Hypothalamus (tissue), 51 donors: ENCODE measurements at places on chromosomes 7 and 10.

DNA sequence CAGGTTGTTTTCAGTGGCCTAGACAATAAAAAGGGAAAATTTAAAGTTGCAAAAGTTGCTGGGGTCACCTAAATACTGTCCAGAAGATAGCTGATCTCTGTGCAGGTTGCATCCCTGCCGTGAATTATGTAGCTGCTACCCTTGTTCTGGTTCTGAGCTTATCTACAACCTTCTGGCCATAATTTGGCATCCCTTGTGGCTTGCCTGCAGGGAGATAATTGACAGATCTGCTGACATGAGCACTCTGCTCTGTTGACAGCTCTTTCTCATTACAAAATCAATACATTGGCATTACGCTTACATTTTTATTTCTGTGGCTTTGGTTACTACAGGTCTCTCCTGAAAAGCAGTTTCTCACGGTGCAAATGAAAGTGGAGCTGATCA lies 29.3 kb upstream of the HECTD2 start:
- no peak for DNase-seq

DNA sequence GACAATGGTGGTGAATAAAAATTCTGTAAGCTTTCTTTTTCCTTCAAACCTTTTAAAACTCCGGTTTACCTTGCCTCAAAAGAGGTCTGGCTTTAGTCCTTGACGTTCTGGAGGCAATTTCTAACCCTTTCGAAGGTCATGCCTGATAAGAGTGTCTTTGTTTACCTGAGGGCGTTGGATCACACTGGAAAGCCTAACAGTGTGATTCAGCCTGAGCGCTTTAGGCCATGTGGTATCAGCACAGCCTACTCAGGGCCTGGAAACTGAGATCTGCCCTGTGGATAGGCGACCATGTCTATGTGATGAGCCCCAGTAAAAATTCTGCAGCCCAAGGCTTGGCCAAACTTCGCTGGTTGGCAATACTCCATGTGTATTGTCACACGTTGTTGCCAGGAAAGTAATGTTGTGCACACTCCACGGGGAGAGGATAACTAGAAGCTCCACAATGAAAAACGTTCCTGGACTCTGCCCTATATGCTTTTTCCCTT lies 10.7 kb downstream of the CCDC6 start:
- no peak for DNase-seq

DNA sequence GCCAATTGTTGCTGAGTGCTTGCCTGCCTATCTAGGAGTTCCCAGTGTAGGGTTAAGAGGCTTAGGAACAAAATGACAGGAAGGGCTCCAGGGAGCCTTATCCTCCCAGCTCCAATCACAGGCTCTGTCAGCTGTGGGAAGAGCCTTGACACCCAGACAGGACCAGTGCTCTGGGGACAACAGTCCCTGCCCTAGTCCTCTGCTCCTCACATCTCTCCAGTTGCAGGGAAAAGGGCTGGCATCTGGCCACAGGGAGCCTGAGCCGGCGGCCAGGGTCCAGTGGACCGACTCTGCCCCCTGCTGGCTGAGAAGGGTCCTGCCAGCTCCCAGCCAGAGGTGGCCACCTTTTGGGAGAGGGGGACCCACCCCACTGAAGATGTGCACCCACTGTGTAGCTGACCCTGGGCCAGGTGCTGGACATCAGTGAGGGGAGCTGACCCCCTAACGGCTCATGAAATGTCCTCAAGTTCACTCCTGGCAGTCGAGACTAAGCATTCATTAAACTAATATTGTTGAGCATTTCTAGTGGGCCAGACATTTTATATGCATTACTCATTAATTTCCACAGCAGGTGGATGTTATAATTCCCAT lies 17.6 kb downstream of the DNAJB12 start:
- DNase-seq = peak; percentile 31

DNA sequence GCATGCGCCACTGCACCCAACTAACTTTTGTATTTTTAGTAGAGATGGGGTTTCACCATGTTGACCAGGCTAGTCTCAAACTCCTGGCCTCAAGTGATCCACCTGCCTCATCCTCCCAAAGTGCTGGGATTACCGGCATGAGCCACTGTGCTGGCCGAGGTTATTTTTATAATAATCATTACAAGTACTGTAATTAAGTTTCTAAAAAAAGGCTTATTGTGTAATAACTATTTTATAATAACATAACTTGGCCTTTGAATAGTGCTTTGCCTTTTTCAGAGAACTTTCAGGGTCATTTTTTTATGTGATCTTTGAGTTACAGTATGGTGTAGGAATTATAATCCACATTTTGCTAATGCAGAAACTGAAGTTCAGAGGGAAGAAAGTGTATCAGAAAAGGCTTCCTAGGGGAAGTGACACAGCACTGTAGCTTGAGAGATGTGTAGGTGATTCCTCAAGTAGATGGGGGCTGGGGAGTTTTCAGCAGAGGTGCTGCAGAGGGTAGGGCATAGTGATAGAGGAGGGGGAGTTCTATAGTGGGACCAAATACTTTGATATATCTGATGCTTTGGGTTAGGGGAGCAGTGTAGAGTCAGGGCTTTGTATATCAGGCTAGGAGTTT lies 9.2 kb upstream of the SYPL1 start:
- no peak for DNase-seq
